ENCODE measurements at places on chromosomes 2 and 18.

GRCh38 chr2:227855440-227855839 lies 16.0 kb upstream of the DAW1 start:
- no peak for DNase-seq

DNA sequence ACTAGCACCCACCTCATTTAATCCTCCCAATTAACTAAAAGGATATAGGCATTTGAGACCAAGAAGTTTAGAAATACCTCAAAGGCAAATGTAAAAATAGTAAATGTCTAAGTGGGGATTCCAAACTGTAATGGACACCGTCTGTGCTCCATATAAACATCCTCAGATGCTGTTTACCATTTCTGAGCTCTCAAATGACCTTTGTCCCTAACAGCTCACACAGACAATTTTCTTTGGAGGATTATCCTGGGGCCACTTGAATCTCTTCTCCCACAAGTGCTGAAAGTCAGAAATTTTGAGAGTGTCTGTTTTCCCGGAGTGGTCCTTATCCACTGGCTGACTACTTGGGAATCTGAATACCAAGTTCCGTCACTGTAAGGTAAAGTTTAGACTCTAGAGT lies 1418.9 kb downstream of the LRP1B start:
- DNase-seq: no peak

DNA sequence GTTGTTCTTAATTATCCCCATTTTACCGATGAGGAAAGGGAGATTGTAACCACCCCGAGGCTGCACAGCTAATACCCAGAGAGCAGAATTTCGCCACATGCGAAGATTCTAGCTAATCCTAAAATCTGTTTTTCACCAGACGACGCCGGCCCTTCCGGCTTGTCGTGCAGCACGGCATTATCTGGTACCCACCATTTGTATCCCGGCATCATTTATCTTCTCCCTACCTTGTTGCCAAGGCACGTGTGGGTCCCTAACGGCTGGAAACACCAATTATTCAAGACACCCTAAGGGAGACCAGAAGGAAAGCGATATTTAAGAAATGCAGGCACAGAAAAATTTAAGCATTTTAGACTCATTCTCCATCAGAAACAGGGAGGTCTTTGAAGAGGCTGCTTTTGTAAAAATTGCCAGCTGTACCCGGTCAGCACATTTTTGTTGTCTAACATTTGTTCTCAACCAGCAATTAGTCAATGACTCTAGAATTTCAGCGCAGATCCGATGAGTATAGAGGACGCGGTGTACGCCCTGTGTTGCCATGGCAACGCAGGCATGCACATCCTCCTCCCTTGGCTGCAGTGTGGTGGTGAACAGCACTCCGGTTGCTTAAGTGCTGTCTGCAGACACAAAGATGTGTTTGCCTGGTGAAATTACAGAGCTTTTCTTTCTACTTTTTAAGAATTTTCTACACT lies 111.6 kb downstream of the AGAP1 start:
- DNase-seq: no peak

DNA sequence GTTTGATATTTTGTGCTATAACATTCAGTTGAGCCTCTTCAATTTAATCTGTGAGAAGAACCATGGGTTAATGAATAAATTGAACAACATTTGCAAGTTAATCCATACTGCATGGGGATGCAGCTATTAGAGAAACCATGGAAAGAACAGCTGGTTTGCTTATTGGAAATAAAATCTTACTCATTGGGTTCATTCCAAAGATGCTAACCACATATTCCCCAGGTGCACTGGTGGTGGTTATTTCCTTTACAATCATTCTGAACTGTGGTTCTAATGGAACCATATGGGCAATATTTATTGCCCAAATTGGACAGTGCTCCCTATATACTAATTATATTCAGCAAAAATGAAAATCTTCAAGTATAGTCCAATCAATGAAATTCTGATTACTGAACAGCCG lies 1200.4 kb upstream of the CDH2 start:
- DNase-seq: no peak

DNA sequence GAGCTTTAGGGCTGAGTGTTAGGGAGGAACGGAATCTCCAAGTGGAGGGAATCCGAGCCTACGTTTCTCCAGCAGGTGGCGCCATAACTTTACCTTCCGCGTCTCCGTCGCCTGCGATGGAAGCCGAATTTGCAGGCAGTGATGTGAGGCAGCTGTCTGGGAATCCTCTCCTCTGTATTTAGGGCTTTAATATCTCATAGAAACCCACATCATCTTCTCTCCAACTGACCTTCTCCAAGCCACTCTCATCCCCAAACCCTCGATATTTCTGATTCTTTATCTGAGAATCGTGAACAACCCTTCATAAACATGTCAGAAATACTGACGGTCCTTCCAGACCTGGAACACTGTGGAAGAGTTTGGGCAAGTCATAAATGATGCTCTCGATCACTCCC lies 27.5 kb downstream of the SIX2 start:
- peak; percentile 69 for DNase-seq

DNA sequence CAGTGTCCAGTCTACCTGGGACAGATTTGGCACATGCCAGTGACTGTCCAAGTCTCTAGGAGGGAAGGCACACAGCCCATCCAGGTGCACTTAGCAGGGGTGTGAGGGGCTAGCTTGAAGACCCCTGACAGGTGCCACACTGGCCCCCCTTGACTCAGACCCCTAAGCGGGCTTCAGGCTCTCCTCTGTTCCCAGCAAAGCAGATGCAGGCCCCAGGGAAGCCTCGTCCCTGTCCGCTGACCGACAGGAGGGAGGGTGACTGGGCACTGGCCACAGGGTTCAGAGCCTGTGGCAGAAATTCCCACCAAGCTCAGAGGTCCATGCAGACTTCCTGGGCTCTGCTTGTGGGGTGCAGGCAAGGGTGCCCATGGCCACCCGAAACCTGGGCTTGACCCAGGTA lies 239.8 kb upstream of the MYT1L start:
- DNase-seq: no peak

Data from inflammatory macrophage (primary cell).